CD4-positive, alpha-beta T cell treated with Interleukin-2 at 100 ng/mL for 4 hours (primary cell): ENCODE measurements at places on chromosomes 7 and 10.

DNA sequence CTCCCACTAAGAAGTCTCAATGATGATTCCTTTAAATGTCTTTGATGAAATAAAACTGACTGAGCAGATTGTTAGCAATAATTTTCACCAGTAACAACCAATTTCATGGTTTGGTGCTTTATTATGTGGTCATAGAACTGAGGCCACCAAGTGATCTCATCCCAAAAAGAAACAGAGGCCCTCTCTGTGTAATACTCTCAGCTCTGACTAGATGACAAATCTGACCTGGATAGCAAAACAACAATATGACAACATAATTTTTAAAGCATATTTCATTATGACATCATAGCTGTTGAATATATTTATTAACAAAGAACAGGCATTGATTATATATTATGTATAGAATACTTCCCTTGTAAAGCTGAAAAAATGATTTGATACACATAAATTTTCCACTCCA, 5.9 kb downstream of the SEMA3E start:
- no peak for DNase-seq

DNA sequence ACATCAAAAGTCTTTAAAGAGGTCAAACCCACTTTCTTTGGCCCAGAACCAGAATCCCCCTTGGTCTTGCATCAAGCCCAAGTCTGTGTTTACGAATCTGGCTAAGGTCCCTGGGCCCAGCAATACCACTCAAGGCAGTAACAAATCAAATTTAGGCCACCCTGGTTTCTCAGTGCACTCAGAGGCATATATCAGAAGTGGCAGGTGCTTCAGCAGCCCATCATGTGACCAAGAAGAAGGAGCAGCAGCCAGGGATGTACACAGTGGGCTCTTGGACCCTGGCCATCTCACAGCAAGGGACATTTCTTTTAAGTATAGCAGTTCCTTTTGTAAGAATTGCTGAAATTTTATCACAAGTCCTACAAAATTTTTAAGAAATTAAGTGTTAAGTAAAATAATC, 7.3 kb upstream of the SLC25A13 start:
- DNase-seq, result no peak

- no peak for DNase-seq
These were observed 429.1 kb downstream of the SEMA3D start for GRCh38 chr7:84757761-84758160.

DNA sequence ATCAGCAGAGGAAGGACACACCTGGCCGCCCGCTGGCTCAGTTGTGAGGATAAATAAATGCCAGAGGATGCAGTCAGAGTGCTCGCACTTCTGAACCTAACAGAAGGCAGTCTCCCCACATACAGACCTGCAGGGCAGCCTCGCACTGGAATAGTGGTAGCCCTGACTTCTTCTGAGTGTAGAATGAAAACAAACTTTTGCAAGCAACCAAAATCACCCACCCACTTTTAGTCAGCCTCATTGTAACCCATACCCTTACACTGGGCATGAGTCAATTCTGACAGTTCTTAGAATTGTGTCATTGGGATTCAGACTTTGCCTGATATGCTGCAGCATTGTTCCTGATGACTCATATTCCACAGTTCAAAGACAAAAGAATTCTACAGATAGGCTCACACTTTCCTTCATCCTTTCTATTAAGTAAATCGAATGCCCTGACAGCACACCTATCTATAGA, 167.0 kb upstream of the CDK1 start:
- peak; percentile 38 for DNase-seq

- no peak for DNase-seq
These were observed 97.5 kb downstream of the TCF7L2 start for GRCh38 chr10:113047605-113047962.

- DNase-seq, result no peak
These were observed 43.8 kb upstream of the ATRNL1 start for GRCh38 chr10:115049318-115049717.
